ENCODE measurements at places on chromosomes 1 and 21.

DNA sequence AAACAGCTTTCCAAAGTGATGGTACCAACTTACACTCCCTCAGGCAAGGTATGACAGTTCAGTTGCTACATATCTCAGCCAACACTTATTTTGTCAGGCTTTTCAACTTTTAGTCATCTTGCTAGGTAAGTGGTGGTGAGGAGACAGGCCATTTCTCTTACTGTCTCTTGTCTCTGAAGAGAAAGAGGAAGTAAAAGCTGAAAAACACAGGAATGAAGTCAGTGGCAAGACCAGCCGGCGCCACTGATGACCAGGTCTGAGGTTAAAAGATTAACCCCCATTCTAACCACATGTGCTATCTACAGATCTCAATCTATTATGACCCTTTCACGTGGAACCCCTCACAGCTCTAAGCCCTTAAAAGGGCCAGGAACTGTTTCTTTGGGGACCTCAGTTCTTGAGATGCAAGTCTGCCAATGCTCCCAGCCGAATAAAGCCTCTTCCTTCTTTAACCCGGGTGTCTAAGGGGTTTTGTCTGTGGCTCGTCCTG, 4.2 kb downstream of the ADCY10 start:
- no peak for DNase-seq

GRCh38 chr1:91814448-91814847, 71.5 kb downstream of the TGFBR3 start:
- DNase-seq = no peak

- no peak for DNase-seq
Measured at GRCh38 chr1:153760440-153760839, 14.8 kb upstream of the SLC27A3 start.

DNA sequence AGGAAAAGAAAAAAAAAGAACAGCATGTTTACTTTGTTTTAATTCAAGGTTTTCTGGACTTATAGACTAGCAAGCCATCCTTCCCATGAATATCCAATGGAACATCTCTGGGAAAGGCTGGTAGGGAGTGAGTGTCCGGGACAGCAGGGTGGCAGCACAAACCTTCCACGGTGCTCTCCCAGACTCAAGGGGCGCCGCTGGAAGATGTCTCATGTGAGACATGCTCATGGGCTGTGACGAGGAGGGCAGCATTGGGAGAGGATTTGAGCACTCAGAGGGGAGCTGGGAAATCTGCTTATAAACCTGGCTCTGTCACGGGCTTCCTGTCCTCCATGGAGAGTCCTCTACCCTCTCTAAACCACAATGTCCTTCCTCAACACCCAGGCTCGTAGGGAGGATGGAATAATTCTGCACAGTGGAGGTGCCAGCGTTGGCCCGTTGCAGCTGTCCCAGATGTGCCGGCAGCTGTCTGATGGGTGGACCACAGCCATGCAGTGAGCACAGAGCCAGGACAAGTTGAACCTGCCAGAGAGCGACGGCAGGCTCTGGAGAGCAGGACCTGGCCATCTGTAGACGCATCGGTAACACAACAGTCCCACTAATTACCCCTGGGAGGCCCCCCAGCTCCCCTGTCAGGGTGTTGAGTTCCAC, 100.1 kb upstream of the IGSF21 start:
- DNase-seq = no peak

- no peak for DNase-seq
Measured at GRCh38 chr21:44575307-44576024, 1.9 kb downstream of the KRTAP10-4 start.

GRCh38 chr21:35475762-35476161, 426.7 kb upstream of the RUNX1 start:
- DNase-seq = no peak

DNA sequence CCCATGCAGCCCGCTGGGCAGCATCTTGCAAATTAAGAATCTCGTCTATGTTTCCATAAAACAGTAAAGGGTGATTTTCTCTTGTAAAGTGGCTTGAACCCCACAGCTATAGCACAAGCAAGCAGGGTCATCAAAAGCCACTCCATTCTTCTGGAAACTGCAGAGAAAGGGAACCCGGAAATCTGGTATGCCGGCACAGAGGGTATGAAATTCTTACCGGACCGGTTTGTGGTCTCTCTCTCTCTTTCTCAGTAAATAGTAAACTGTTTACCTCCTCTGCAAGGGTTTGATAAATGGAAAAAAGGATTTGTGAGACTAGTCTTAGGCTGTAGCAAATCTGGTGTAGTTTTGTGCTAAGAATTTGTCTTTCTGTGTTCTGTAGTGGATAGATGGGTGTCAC, 2.7 kb upstream of the ADSS2 start:
- no peak for DNase-seq

DNA sequence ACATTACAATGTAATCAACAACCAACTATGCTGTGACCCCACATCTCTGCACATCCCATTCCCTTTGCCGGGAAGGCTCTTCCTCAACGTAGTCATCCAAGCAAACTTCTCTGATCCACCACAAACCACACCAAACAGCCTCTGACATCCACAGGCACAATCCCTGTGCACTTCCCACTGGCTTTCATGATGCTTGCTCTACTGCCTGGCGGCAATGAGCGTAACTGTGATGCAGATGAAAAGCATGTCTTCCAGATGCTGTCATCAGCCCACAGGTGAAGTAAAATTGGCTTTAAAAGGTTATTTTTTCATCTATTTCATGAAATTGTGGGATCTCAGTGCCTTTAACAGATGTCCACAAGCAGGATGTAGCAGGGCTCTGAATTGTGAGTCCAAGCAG, 635.2 kb downstream of the SMYD3 start:
- no peak for DNase-seq

DNA sequence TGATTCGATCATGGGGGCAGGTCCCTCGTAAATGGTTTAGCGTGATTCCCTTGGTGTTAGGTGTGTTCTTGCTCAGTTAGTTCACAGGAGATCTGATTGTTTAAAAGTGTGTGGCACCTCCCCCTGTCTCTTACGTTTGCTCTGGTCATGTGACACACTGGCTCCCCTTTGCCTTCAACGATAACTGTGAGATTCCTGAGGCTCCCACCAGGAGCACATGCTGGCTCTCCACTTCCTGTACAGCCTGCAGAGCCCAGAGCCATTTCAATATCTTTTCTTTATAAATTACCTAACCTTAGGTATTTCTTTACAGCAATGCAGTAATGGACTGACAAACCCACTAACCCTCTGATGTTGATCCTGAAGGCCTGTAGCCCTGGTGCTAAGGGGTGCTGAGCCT, 141.9 kb downstream of the FCRL5 start:
- DNase-seq = no peak

DNA sequence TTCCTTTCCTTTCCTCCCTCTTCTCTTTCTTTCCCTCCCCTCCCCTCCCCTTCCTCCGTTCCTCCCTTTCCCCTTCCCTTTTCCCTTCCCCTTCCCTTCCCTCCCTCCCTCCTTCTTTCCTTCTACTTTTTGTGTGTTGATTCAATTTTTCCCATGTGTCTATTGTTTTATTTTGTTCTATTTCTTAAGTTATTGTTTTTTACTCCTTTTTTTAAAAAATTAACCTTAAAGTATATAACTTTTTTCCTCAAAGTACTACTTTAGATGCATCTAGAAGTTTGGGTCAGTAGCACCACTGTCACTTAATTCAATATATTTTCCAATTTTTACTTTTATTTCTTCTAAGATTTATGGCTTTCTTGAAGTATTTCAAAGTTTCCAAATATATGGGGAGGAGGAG, 448.2 kb upstream of the VAMP3 start:
- no peak for DNase-seq

Data from stimulated activated CD4-positive, alpha-beta T cell treated with anti-CD3 and anti-CD28 coated beads, Interleukin-2, amount 100 ng/mL, for 24 hours (primary cell).